ENCODE measurements at places on chromosomes 11 and 22. TPM values are rescaled to one million over a fixed set of nuclear protein-coding genes. Genes with fewer than 3 reads are reported as not detected.

Gene CCDC87
- polyA plus RNA-seq = 0.11 TPM

GRCh38 chr11:110903830-110904229 lies 191.6 kb upstream of the ARHGAP20 start:
- DNase-seq = peak; percentile 67

Gene TRIM68
- 8.3 TPM for polyA plus RNA-seq

Gene PRR33
- 4.9 TPM for polyA plus RNA-seq

Gene DBX1
- polyA plus RNA-seq = 8.0 TPM

- DNase-seq = no peak
These were observed 31.9 kb downstream of the PPFIA1 start for GRCh38 chr11:70302419-70302752.

DNA sequence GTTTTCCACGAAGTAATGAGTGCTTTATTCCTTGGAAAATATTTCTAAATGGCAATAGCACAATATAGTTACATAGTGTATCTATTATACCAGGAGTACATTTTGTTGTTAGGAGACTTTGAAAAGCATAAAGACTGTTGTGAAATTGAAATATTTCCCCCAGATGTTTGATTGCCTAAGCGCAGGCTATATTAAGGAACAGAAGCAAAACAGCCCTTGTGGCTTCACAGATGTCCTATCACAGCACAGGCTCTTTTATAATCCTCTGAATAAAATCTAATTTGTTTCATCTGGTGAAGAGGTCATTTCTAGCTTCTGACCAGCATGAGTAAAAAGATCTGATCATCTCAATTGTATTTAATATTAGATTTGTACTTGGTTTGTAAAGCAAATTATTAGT lies 48.2 kb downstream of the BSX start:
- DNase-seq = peak; percentile 64

GRCh38 chr22:32327596-32328171 lies 30.0 kb upstream of the RFPL3 start:
- DNase-seq = no peak

- DNase-seq = no peak
These were observed 13.7 kb downstream of the TMEM216 start for GRCh38 chr11:61406067-61406466.

GRCh38 chr22:48448821-48449220 lies 1378.9 kb downstream of the BRD1 start:
- DNase-seq = no peak

Gene LYVE1
- polyA plus RNA-seq = 83.7 TPM

DNA sequence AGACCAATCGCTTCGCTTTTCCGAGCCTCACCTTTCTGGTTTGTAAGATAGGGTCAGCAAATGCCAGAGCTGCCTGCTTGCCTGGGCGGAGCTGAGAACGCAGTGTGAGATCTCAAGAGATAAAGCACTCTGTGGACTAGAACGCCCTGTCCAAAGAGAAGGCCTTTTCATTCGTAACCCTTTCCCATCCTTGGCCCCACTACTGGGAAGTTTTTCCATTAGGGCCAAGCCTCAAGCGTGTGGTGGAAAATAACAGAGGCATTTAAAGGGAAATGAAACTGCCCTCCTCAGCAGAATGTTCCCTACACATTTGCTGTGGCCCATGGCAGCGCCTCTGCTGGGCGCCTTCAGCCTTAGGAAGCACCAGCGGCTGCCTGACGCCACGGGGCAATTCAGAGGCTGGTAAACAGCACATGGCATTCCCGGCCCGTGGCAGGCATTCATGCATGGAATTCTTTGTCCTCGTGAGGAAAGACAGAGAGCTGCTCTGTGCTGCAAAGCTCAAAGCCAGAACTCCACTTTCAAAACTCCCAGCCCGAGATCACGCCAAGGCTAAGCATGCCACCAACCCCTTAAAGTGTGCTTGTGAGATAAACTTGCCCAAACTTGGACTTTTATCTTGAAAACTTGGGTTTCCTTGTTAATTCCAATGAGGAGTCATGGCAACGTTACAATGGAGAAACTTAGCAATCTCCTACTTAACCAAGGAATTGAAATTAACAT lies 38.1 kb downstream of the AHNAK start:
- DNase-seq = peak; percentile 88

Gene FAM111B
- polyA plus RNA-seq = 7.3 TPM

- DNase-seq = no peak
These were observed 2.8 kb upstream of the SYTL2 start for GRCh38 chr11:85813721-85814120.

- no peak for DNase-seq
These were observed 53.1 kb upstream of the HORMAD2 start for GRCh38 chr22:30027169-30027568.

DNA sequence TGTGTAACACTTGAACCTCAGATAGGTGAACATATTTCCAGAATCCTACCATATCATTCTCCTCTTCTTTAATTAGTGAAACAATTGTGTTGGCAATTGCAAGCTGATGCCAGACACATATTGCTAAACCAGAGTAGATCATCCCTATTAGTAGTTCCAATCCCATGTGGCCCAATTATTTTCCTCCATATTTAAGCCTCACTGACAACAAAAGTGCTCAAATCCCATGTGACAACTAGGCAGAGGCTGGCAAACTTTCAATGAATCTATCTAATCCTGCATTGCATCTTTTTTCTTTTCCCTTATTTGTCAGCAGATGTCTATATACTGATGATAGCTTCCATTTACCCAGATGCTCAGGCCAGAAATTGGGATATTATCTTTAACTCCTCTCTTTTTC lies 90.4 kb downstream of the GRIA4 start:
- DNase-seq = no peak

DNA sequence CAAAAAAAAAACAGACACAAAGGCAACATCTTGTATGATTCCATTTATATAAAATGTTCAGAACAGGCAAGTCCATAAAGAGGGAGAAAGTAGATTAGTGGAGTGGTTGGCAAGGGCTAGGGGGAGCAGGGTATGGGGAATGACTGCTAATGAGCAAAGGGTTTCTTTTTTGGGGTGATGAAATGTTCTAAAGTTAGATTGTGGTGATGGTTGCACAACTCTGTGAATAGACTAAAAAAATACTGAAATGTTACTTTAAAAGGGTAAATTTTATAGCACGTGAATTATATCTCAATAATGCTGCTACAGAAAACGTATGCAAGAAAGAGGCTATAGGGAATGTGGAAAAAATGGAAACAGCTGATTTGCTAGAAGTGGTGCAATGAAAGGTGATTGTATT lies 155.1 kb downstream of the TENM4 start:
- DNase-seq = no peak

Gene ANO1
- polyA plus RNA-seq = 8.2 TPM

- DNase-seq = no peak
These were observed 78.2 kb downstream of the PPFIBP2 start for GRCh38 chr11:7591987-7592386.

DNA sequence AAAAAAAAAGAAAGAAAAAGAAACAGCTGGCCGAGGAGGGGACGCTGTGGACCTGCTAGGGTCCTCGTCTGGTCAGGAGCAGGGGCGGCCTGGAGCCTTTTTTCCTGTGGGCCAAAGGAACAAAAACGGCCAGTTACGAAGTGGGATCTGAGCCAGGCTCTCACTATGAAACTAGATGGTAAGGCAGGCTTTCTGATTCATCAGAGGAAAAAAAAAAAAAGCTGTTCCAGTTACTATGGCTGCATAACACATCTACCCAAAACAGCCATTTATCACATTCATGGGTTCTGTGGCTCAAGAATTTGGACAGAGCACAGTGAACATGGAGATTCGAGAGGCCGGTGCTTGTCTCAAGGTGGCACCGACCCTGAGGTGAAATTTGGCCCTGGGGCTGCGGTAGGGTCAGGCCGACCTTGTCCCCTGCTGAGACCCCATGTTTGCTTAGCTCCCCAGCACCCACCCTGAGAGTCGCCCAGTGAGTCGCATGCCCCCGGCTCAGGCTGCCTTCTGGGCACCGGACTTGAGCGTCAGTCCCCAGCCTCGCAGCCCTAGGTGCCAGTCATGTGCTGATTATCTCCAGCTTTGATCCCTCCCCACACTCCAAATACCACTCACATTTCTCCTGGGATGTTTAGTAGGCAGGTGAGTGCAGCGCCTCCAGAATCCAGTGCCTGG lies 34.2 kb downstream of the MRGPRD start:
- peak; percentile 81 for DNase-seq

- no peak for DNase-seq
These were observed 36.2 kb downstream of the SERGEF start for GRCh38 chr11:17976651-17977050.

DNA sequence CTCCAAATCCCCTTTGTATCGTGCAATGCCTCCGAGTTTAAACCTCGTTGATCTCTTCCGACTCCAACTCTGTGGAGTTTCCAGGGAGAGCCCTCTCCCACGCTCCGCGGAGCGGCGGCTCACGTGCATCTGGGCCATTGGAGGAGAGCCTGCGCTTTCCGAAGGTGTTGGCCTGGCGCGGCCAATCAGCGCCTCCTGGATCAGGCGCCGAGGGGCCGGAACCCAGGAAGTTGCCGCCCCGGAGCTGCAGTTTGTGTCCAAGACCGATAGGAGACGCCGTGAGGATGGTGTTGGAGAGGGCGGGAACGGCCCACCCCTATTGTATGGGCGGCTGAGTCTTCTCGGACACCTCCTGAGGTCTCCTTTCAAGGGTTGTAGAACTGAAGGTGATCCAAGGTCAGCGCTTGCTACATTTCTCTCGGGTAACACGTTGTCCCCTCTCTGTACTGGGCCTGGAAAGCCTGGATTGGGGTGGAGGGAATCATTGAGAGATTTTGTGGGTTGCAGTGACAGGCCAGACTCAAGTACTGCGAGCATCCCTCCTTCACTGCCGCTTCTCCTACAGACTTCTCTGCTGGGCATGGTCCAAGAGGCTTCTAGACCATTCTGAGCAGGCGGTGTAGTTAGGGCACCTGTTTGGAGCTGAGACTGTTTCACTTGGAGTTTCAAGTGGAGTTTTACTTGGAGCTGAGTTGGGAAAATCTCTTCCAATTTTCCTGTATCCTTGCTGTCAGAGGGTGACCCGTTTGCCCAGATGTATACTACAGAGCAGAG lies 1.7 kb downstream of the ADAMTS15 start:
- DNase-seq = peak; percentile 97

- no peak for DNase-seq
These were observed 609.5 kb downstream of the NELL1 start for GRCh38 chr11:21278840-21279239.

- DNase-seq = peak; percentile 91
These were observed at the start of the genes MPST and TST for GRCh38 chr22:37019309-37020191. Gene MPST, plus strand, starts transcription at chr22:37019742. Its CDS starts 95 bp downstream, at chr22:37019837. Gene TST, minus strand, starts transcription at chr22:37019447. Its CDS starts 715 bp downstream, at chr22:37018732.

GRCh38 chr11:27965559-27965958 lies 142.4 kb downstream of the KIF18A start:
- no peak for DNase-seq

DNA sequence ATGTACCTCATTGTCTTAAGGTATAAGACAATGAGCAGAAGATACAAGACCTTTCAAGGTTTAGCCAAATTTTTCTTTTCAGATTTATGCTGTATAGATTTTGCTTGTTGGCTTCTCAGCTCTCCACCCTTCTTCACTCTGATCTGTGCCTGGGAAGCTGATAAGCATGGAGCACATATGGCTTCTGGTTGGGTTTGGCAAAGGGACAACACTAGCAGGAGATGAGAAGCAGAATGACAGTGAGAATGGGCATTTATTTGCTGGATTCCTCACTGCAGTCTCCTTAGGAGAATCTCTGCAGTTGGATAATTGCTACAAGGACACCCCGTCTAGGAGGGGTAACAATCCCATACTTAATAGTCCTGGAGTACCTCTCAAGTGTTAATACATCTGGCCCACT lies 474.8 kb upstream of the CCDC90B start:
- DNase-seq = no peak

Gene SCN3B
- 18.4 TPM for polyA plus RNA-seq

DNA sequence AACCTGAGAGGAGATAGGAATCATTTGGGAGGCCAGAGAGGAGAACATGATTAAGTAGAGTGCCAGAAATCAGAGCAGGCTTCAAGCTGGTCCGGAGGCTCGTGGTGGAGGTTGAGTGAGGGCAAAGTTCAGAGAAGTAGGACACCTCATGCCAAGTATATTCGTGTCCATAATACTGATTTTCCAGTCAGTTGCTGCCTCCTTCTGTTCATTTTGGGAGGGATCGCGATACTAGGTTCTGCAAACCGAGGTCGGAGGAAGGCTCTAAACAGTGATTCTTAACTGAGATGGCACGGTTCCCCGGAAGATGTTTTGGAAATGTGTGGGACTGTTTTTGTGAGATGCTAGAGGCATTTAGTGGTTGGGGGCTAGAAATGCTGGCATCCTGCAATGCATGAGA lies 13.6 kb upstream of the CD3E start:
- DNase-seq = peak; percentile 28

GRCh38 chr11:63404161-63404935 lies 34.8 kb downstream of the SLC22A9 start:
- no peak for DNase-seq

Gene CSTF3
- 36.5 TPM for polyA plus RNA-seq

Gene HPS4
- polyA plus RNA-seq = 16.6 TPM

- peak; percentile 82 for DNase-seq
These were observed 34.7 kb downstream of the GALNT18 start for GRCh38 chr11:11587122-11587521.

- no peak for DNase-seq
These were observed 92.0 kb downstream of the TMPRSS5 start for GRCh38 chr11:113614097-113614496.

Gene YAP1
- 80.1 TPM for polyA plus RNA-seq

DNA sequence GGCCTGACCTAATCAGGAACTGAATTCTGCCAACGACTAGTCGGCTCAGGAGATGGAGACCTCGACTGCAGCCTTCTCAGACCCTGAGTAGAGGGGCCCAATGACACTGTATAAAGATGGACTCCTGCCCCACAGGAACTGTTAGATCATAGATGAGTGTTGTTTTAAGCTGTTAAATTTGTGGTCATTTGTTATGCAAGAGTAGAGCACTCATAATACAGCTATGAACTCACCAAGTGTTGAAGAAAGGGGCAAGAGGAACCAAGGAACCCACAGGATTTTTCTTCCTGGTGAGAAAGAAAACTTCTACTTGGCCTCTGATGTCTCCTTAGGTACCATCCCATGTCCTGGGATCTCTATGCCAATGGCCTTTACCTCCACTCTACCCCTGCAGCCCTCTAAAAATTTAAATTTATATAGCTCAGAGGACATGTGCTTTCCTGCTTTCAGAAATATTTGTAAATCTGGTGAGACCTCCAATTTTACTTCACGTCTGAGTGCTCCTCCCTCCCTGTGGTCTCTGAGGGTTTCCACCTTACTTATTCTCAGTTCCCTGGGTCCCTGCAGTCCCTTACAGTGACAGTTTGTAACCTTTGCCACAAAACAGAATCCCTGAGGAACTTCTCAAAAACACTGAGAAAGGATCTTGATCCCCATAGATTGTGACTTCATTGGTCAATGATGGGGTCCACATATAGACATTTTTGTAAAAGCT lies 256.3 kb upstream of the ARHGAP20 start:
- no peak for DNase-seq

Gene CADM1
- polyA plus RNA-seq = 26.8 TPM

- DNase-seq = no peak
These were observed 2.3 kb downstream of the IRF7 start for GRCh38 chr11:613369-613968.

Gene OAF
- polyA plus RNA-seq = 41.5 TPM

Gene SEZ6L
- 0.42 TPM for polyA plus RNA-seq

Gene MRGPRX3
- polyA plus RNA-seq = not detected

GRCh38 chr22:16973591-16974297 lies 34.3 kb downstream of the GAB4 start:
- DNase-seq = no peak

Gene MUC15
- 0.05 TPM for polyA plus RNA-seq

All from muscle of leg (tissue), 16 donors.